MV-4-11 (cell line): ENCODE measurements at places on chromosomes 16 and 17.

GRCh38 chr16:69775563-69775962 is 13.4 kb downstream of the WWP2 start:
- DNase-seq = peak; percentile 14

DNA sequence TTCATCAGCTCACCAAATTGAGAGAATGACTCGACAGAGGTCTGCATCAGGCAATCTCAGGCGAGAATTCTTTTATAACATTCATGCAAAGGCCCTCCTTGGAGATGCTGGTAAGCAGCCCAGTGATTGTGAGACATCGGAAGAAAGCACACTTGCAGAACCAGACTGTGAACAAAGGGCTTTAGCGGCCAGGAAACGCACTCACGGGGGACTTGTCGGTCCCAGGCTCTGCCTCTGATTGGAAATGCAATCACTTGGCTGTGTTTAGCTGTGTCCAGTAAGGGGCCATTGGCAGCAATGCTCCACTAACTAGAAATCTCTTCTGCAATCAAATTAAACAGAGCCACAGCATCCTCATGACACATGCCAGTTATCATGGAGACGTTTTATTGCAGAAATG is 226.7 kb upstream of the CDH13 start:
- DNase-seq = no peak

- no peak for DNase-seq
These were observed 67.3 kb downstream of the ZNF423 start for GRCh38 chr16:49788572-49788971.

DNA sequence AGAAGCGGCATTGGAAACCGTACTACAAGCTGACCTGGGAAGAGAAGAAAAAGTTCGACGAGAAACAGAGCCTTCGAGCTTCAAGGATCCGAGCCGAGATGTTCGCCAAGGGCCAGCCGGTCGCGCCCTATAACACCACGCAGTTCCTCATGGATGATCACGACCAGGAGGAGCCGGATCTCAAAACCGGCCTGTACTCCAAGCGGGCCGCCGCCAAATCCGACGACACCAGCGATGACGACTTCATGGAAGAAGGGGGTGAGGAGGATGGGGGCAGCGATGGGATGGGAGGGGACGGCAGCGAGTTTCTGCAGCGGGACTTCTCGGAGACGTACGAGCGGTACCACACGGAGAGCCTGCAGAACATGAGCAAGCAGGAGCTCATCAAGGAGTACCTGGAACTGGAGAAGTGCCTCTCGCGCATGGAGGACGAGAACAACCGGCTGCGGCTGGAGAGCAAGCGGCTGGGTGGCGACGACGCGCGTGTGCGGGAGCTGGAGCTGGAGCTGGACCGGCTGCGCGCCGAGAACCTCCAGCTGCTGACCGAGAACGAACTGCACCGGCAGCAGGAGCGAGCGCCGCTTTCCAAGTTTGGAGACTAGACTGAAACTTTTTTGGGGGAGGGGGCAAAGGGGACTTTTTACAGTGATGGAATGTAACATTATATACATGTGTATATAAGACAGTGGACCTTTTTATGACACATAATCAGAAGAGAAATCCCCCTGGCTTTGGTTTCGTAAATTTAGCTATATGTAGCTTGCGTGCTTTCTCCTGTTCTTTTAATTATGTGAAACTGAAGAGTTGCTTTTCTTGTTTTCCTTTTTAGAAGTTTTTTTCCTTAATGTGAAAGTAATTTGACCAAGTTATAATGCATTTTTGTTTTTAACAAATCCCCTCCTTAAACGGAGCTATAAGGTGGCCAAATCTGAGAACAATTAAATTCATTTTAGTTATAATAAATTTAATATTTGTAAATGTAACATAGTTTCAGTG is 1.7 kb downstream of the HEXIM1 start:
- DNase-seq = peak; percentile 49

GRCh38 chr17:83009414-83010205 is 69.8 kb upstream of the METRNL start:
- no peak for DNase-seq

- no peak for DNase-seq
These were observed 5.2 kb upstream of the RPL13 start for GRCh38 chr16:89555265-89555664.

GRCh38 chr17:15917438-15918027 is 27.4 kb upstream of the ADORA2B start:
- DNase-seq = no peak

DNA sequence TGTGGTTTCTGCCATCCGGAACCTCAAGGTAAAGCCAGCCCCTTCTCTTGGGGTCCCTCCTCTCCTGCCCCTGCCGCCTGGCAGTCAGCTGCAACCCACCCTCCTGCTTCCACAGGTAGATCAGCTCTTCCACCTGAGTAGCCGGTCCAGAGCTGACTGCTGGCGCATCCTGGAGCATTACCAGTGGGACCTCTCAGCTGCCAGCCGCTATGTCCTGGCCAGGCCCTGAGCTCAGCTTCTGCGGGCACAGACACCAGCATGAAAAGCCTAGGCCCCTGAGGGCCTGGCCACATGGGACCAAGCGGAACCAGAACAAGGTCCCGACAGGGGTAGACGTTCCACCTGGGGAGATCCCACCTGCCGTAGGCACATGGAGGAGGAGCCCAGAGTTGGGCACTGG is 5.5 kb downstream of the PLSCR3 start:
- no peak for DNase-seq

GRCh38 chr17:34478244-34478643 is 101.1 kb upstream of the TMEM132E start:
- no peak for DNase-seq
